ENCODE measurements at places on chromosomes 2 and 18.
A peak's percentile ranks its signal among the peaks of the same experiment; 100 is the strongest.

DNA sequence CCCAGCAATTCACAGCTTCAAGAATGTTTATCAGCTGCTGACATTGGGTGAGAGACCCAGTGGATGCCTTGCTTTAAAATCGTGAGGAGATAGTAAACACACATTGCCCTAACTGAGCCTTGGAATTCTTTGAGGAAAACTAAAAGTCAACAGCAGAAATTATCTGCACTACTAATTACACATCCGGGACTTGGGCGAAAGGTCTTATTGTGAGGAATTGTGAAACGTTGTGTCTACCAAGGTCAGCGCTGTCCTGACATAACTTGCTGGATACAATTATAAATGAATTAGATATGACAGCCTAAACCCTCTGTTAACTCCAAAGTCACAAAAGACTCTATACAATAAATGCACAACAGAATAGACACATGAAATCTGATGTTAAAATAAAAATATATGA lies 121.4 kb downstream of the ST6GAL2 start:
- DNase-seq: no peak

DNA sequence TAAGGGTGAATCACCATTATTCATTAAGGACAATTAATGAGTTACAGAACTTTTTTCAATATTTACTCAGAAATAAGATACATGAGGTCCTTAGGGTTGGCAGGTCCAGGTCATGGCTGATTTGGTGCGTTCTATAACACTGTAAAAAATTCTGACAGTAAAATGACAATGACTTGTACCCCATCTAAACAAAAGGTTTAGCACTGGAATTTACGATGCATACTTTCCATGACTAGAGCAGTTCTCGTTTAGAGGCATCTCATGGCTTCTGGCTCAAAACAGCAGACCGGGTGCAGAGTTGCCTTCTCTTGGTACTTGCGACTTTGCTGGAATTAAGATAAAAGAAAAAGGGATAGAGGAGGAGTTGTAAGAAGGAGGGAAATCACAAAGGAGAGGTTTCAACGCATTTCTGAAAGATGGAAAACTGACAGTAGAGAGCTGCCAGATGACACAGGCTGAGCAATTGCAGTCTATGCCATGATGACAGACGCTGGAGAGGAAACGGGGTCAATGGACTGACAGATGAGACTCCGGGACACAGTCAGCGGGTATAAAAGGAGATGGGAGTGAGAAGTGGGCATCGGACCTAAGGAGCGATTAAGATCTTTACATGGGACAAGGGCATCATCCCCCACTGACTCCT lies 4.1 kb upstream of the CYS1 start:
- DNase-seq: no peak

DNA sequence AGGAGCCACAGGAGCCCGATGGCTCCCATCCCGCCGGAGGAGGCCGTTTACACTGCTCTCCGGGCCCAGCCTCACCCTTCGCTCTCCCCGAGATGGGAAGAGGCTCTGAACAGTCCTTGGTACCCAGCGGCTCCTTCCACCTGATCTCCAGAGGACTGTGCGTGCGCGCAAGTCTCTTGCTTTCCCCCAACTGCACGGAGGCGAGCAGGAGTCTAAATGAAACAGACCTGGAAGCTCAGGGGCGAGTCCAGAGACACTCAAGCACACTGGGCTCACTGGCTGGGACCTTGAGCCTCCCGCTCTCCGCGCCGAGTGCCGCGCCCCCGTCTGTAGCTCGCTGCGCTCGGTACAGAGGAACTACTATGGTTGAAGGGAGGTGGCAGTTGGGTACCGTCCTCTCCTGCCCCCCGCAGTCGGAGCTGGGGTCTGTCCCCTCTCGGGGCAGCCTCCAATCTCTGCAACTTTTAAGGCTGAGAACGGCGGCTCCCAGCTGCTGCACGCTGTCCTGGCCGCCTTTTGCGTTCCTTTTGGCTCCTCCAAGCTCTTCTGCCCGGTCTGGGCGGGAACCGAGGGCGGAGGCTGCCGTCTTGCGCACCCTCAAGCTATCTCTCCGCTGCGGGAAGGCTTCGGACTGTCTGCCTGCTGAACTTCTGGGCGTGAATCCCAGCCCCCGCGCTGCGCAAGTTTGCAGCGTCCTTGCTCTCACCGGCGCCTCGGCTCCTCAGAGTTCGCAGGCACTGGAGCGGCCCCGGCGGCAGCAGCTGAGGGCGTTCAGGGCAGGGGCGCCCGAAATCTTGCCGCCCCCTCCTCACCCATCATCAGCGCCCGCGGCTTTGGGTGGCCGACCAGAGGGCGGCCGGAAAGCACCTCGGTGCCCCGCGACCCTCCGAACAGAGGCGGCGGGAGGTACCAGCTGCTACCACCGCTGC lies 491 bp downstream of the ALK start:
- DNase-seq: no peak

- no peak for DNase-seq
Measured at GRCh38 chr2:2939078-2939795, 438.4 kb downstream of the EIPR1 start.

GRCh38 chr18:58966704-58967103 lies 102.0 kb downstream of the ZNF532 start:
- no peak for DNase-seq

DNA sequence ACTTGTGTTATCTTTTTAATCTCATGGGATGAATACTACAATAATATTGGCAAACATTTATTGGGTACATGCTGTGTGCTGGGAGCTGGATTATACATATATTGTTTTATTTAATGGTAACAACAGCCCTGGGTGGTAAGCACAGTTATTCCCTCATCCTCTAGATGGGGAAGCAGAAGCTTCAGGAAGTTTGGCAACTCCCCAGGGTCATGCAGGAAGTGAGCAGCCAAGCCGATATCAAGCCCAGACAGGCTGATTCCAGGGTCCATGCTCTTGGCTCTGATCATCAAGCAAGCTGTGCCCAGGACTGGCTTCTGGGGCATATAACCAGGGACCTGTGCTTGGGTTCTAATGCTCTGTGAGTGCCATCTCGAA lies 155.8 kb downstream of the ZNF516 start:
- no peak for DNase-seq

DNA sequence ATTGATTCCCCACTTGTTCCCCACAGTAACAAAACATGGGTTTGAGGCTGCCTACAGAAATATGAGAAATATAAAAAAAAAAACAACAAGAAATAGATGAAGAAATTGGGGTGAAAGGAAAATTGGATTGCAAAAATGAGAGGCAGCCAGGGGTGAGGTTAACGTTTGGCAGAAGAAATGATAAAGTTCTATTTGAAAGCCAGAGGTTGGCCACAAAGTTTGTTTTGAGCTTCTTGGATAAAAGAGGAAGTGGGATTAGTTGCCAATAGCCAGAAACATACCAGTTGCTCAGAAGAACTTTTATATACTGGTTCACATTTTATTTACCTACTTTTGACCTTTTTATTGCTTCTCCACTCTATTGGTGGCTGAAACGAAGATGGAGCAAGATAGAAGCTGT lies 67.5 kb downstream of the FASTKD2 start:
- no peak for DNase-seq

- no peak for DNase-seq
Measured at GRCh38 chr2:28644760-28645159, 106.9 kb upstream of the PPP1CB start.

- no peak for DNase-seq
Measured at GRCh38 chr2:104420420-104420819, 433.5 kb upstream of the POU3F3 start.

DNA sequence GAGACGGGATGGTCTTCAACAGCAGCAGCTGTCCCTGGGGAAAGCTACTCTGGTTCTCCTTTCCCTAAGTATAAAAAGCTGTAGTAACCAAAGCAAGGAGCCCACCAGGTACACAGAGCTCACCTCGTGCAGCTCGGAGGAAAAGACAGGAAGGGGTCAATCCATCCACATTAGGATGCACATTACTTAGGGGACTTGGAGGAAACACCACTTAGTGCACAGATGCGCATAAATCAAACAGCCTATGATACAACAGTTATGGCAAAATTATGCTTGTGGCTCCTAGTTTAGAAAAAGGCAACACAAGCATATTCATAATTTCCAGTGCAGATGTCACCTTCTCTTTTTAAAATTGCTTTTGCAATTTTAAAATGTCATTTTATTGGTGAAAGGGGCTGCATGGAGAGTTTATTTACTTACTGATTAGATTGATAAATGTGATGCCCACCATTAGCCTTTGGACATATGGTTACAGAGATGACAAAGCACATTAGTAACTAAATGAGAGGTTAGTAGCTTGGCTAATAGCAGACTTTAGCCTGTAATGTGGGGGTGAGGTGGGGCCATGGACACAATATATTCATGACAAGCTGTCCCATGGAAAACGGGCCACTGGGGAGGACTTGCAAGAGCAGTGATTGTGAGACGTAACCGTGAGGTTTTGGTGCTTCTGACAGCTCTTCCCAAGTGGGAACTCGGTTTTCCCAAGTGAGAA lies 199.8 kb downstream of the MYT1L start:
- DNase-seq: no peak

- DNase-seq: peak; percentile 7
Measured at GRCh38 chr2:232085164-232085563, 123.7 kb downstream of the DIS3L2 start.

GRCh38 chr2:68388358-68388757 lies 23.3 kb downstream of the PLEK start:
- DNase-seq: no peak

GRCh38 chr2:235086481-235087184 lies 134.8 kb downstream of the SH3BP4 start:
- no peak for DNase-seq

DNA sequence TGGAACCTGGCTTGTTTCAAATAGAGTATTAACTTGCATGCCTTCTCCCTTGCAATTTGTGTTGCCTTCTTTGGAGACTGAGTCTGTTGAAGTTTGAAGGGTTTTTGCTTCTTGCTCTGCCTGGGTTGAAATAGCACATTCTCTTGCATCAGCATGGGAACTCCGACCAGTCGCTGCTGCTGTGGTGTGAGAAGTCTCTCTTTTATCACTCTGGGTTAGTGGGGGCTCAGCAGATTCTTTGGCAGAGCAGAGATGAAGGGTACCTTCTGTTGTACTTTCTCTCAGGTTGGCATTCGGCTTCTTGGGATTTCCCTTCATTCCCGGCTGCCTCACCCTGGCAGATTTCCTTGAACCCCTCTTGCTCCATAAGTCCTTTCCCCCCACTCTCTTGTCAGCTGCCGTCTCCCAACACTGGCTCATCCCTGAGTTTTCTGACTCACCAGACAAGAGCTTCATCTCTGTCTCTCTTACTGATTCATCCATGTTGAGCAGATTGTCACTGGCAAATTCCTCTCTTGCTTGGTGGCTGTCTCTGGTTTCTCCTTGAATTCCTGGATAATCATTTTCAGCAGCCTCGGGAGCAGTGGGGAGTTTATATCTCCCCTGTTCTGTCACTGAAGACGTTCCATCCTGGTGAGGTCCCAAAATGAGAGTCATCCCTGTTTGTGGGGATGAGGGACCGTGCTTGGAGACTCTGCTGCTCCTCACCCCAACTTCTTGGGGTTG lies 49.9 kb downstream of the ALPK2 start:
- no peak for DNase-seq

DNA sequence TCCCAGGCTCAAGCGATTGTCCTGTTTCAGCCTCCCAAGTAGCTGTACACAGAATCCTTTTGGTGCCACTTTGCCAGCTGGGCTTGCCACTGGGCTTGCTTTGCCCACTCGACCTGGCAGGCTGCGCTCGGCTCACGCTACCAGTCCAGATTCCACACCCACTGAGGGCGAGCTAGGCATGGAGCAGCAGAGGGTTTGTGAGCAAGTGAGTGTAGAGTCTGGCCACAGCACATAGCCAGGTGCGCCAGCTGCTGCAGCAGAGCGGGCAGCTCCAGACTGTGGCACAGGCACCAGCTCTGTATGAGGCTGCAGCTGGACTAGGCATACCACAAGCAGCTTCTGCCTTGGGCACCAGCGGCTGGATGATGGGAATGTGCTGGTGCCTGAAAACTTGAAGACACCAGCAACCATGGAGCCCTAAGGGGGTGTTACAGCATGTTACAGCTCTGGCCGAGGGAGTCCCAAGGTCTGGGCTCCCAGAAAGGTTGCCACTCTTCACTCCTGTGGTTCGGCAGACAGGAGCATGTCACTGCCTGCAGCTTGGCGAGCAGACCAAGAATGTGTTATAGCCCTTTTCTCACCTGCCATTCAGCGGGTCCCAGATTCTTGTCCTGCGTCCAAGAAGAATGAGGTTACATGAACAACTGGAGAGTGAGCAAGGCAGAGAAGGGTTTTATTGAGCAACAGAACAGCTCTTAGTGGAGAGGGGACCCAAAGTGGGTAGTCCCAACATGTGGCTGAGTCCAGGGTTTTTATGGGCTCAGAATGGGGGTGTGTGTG lies 12.9 kb downstream of the SMARCAL1 start:
- no peak for DNase-seq

DNA sequence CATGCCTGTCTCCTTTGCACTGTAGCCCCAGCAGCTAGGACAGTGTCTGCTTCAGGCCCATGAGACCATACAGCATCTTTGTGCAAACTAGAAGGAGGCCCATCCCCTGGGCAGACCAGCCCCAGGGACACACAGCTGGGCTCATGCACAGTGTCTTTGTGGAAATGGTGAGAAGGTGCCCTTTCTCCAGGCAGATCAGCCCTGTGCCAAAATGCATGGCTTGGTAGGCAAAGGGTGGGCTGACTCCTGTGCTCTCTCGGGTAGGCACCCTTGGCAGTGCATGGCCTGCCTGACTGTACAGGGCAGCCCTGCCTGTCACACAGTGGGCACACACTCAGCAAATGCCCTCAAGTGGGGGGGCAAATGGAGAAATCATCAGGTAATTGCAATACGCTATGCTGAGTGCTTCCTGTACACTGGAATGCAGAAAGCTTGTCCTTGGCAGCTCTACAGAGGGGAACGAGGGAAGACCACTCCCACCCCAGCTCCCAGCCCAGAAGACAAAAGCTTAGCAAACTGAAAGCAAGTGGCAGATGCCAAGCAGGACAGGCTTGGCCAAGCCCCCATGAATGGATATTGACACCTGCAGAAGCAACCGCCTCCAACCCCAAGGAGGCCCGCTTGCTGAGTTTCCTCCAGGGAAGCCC lies 21.6 kb downstream of the TNS1 start:
- no peak for DNase-seq

GRCh38 chr2:238754259-238754658 lies 93.6 kb upstream of the TWIST2 start:
- DNase-seq: no peak

GRCh38 chr2:236749346-236749745 lies 179.7 kb downstream of the ACKR3 start:
- no peak for DNase-seq

GRCh38 chr2:240986787-240987411 lies 11.5 kb upstream of the SNED1 start:
- DNase-seq: no peak

All from NCI-H1436 treated with DMSO at 0.1 percent for 48 hours (cell line).